Left lung (tissue), 14 donors: ENCODE measurements at places on chromosomes 13 and 19. TPM values are rescaled to one million over a fixed set of nuclear protein-coding genes. Genes with fewer than 3 reads are reported as not detected.
A peak's percentile ranks its signal among the peaks of the same experiment; 100 is the strongest.

GRCh38 chr13:105904034-105904742 is 631.3 kb downstream of the EFNB2 start:
- no peak for DNase-seq

DNA sequence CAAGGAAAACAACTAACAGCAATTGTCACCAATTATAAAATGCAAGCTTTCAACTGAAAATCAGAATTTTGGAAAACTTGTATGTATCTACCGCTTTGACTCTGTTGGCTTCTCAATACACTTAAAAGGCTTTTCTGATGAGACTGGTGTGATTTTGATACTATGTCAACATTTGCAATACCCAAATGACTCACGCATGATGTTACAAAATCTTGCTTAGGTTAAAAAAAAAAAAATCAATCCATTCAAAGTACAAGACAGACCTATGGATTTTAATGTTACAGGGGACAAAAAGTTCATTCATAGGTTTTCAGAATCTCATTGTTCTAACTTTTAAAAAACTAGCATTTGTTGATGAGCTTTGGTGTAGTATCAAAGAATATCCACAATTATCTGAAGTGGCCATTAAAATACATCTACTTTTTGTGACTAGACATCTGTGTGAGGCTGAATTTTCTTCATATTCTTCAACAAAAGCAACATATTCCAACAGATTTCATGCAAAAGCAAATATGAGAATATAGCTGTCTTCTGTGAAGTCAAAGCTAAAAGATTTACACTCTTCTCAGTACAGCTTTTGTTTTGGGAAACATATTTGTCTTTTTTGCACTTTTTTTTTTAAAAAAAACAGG is 10.7 kb downstream of the ELF1 start:
- DNase-seq = no peak

- DNase-seq = no peak
Measured at GRCh38 chr13:110119935-110120905, 186.7 kb downstream of the COL4A1 start.

DNA sequence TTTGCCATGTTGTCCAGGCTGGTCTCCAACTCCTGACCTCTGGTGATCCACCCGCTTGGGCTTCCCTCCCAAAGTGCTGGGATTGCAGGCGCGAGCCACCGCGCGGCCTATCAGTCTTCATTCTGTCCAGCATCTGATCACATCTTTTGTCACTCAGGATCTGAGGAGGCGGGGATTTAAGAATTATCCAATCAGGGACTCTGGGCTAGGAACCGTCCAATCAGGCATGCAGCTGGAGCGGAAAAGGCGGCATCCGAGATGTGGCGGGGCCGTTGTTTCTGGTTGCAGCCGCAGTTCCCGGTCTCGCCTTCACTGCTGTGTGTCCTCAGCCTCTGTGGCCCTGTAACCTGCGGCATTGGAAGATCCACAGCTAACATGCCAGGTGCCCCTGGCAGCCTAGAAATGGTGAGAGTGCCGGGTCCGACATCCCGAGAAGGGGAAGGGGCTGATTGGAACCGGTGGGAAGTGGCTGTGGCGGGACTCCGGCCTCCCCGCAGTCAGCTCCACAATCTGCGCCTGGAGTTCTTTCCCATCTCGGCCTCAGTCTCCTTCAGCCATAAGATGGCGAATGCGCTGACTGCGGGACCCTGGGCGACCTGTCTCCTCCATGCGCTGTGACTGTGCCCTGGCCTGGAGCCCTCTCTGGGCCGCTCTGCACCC is at the start of gene ZNF729:
Gene ZNF729, plus strand, starts transcription at position 291 of the 660 bp plus-strand sequence. Its CDS starts 85 bp downstream, at position 376.
- no peak for DNase-seq

DNA sequence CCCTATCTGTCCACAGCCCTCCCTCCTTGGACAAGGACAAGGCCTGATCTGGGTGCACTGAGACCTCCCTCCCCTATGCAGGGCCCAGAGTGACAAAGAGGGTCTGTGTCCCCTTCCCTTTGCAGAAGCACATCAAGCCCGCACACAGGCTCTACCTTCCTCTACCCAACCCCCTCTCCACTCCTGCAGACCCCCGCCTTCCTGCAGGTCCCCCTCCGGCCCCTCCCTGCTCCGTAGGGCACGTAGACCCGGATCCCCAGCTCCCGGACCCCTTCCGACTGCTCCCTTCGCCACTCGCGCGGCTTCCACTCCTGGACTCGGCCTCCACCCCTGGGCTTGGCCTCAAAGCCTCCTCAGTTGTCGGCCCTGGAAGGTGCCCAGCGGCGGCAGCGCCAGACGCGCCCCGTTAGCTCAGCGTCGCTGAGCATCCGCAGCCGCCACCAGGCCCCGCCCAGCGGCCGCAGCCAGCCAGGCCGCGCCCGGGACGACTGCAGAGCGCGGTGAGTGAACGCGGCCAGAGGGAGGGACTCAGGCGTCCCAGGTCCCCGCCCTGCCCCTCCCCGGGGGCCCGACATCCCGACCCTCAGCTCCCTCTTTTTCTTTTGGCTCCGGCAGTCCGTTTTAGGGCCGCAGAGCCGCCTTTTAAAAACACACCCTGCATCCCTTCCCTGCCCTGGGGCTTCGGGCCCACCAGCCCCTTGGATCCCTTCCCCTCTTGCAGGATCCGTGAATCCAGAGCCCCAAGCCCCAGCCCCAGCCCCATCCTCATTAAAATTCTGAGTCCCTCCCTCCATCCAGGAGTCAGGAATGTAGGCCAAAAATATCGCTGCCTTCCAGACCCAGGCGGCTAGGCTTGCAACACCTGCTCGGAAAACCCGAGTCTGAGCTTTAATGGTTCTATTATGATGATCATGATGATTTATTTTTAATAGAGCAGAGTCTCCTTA is 1.5 kb upstream of the MYADM start:
- peak; percentile 89 for DNase-seq

DNA sequence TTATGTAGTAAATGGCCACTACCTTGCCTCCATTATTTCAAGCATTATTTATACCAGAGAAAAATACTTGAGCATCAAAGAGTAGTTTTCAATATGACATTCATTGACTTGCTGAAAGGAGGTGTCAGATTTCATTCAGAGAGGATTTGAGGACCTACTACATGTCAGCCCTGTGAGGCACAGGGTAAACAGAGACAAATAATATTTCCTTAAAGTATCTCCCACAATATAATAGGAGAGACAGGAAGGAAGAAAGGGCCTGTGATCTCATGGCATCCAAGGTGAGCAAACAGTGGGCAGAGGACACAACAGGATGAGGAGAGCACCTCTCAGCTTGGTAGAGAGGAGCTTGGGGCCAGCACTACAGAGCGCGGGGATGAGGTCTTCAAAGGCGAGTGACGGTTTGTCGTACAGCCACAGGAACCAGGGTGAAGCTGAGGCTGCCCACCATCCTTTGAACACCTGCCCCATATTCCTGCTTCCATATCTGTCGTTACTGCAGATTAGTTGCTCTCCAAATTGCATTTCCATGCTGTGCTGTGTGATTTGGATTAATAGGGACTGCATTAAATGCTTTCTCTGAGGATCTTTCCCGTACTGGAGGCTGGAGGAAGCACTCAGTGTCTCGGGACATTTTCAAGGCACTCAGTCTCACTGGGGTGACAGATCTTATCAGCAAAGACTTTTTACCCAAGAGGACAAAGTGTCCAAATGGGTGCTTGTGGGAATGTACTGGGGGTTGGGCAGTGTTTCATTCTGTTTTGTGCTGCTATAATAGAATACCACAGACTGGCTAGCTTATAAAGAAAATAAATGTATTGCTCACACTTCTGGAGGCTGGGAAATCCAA is 59.2 kb downstream of the GJA3 start:
- DNase-seq = no peak

- no peak for DNase-seq
Measured at GRCh38 chr19:55552620-55553019, 7.3 kb upstream of the SBK3 start.

DNA sequence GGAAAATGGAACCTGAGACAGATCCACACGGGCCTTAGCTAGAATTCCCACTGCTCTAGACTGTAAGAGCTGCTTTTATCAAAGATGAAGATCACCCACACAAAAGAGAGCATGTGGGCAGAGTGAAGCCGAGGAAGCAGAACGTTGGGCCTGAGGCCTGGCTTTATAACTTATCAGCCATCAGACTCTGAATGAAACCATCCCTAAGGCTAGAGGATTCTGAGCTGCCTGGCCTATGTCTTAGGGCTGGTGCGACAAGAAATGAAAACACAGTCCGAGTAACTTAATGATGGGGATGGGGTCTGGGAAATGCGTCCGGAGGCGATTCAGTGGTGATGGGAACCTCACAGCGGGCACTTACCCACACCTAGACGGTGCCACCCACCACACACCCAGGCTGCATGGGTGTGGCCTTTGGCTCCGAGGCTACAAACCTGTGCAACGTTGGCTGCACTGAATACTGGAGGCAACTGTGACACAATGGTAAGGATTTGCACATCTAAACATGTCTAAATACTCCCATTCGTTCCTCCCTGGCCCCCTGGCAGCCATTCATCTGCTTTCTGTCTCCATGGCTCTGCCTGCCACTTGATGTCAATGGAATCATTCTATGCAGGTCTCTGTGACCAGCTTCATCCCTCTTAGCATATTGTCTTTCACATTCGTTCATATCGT is 62.0 kb downstream of the SLC15A1 start:
- DNase-seq = no peak

DNA sequence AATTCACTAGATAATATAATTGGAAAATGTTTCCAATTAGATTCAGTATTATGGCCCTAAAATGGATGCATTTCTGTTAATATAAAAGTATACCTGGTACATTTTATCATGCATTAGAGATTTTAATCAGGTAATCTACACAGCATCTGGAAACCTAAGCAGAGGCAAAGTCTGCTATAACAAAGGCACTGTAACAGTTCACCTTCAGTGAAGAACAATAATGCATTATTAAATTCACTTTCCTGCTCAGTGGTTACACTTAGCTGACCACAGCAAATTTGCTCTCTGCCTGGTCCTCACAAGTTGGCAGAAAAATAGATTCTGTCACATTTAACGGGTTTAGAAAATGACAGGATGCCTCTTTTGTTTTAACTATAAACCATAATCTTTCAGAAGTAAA is 326.9 kb downstream of the DACH1 start:
- DNase-seq = no peak

- no peak for DNase-seq
Measured at GRCh38 chr19:34225659-34226015, 28.7 kb upstream of the GARRE1 start.

DNA sequence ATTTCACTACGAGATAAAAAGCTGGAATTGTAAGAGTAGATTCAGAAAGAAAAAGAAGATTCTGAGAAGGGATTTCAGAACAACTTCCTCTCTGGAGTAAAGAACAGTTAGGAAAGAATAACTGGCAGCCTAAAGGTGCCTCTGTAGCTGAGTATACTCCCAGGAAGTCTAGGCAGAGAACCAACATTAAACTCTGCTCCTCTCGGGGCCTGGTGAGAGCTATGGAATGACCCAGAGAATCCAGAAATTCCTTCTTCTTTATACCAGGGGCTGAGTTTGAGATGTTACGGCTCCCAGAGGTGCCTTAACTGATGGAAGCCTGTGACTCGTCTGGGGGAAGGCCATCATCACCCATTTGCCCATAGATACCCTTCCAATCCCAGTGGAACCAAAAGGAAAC is 39.1 kb downstream of the FAM216B start:
- no peak for DNase-seq

DNA sequence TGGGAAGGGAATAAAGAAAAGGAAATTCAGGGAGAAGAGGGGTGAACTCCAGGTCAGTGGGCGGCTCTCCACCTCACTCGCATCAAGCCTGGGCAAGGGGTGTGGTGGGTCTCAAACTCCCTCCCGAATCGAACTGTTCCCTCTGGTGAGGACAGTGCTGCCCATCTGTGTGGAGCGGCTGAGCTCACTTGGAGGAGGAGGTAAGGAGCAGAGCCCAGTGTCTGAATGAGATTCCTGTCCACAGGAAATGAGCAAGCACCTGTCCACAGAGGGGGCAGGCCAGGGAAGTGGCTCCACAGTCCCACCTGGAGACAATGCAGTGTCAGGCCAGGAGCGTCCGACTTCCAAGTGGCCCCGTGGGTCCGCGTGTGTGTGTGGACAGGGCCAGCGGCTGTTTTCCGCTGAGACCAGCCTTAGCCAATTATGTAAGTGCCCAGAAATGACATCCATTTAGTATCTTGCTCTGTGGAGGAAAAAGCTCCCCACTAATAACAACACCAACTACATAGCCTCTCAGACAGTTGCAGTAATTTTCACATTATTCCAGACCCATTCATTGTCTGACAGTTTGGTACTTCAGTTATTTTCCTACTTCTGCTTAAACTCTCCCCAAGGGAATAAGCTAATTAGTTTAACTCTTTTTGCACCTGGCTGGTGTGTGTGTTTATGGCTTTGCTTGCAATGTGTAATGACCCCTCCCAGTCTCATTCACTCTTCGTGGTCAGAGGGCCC is 114.6 kb downstream of the SOX1 start:
- no peak for DNase-seq

DNA sequence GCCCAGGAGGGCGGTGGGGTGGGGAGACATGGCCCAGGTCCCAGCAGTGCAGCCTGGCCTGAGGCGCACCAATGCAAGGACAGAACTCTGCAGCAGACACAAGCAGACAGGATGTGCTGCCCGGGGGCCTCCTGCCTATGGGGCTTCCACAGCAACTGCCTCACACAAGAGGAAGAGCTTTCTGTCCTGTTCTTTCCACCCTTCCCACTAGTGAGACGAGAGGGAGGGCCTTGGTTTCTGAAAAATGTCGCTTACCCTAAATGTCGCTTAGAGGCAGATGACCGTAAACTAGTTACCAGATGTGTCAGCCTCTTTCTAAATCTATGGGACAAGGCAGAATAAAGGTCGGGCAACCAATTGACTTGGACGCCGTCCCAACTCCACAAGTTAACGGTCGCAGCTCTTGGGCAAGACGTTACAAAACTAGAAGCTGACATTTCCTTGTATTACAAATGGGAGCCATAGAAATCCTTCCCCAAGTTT is at the start of gene LAIR1:
Gene LAIR1, minus strand, starts transcription at position 157 of the 483 bp plus-strand sequence. Its CDS starts 127 bp downstream, at position 30.
- DNase-seq = peak; percentile 54

DNA sequence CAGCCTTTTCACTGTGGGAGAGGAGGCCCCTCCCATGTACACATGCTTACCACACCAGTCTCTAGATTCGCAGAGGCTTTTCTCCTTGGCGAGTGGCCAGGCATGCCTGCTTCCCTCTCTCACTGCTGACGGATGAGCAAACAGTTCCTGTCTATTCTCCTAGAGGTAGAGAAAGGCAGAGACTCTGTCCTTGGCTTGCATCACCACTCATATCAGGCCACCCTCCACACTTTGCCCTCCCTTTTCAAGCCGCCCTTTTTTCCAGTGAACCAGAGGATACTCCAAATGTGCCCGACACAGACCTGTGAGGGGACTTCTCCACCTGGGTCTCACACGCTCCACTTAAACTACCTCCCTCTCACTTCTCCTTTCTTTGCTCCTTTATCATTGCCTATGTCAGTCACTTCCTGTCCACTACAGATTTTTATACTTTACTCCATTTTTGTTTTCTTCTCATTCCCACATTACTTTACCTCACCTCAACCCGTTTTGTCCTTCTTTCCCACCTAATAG is 284.6 kb downstream of the DNAJC15 start:
- DNase-seq = no peak

GRCh38 chr13:44231786-44232516 is 141.7 kb upstream of the SERP2 start:
- no peak for DNase-seq

- DNase-seq = no peak
Measured at GRCh38 chr13:110289174-110289573, 17.8 kb downstream of the COL4A1 start.

The ZNF878 gene
- polyA plus RNA-seq = 1.4 TPM

The SPHK2 gene
- 13.1 TPM for polyA plus RNA-seq

The TMC4 gene
- polyA plus RNA-seq = 39.1 TPM

The IFNL1 gene
- not detected for polyA plus RNA-seq
